LHCN-M2 (cell line): ENCODE measurements at places on chromosomes 2 and 18. TPM values are rescaled to one million over a fixed set of nuclear protein-coding genes. Genes with fewer than 3 reads are reported as not detected.

Gene MAPK4
- not detected in 2 replicates for total RNA-seq

- DNase-seq = no peak
These were observed 145.8 kb upstream of the HS6ST1 start for GRCh38 chr2:128464456-128464855.

- no peak for DNase-seq
These were observed 191.5 kb downstream of the RAD51AP2 start for GRCh38 chr2:17326717-17327116.

- DNase-seq = no peak
These were observed 112.0 kb downstream of the PTPN4 start for GRCh38 chr2:119871725-119872124.

GRCh38 chr2:6352906-6353515, 512.7 kb downstream of the CMPK2 start:
- peak; percentile 15 for DNase-seq

GRCh38 chr2:97747716-97748115, 34.3 kb downstream of the ZAP70 start:
- DNase-seq = peak; percentile 74
